Mesenchymal stem cell (in vitro differentiated cells and primary cell): ENCODE measurements at places on chromosomes 5 and 9.

- no peak for DNase-seq
Observed at GRCh38 chr5:122200865-122201264, 71.5 kb downstream of the ZNF474 start.

GRCh38 chr9:34684145-34684544 lies 6.9 kb downstream of the CCL19 start:
- no peak for DNase-seq

GRCh38 chr9:37752642-37753488 lies 740 bp upstream of the TRMT10B start:
- DNase-seq: no peak

- no peak for DNase-seq
Observed at GRCh38 chr5:136927571-136927970, 562.2 kb upstream of the TRPC7 start.

GRCh38 chr5:139867581-139867980 lies 72.0 kb downstream of the PSD2 start:
- DNase-seq: no peak

GRCh38 chr5:84130006-84130580 lies 254.6 kb downstream of the EDIL3 start:
- no peak for DNase-seq
